ENCODE measurements at places on chromosomes 6 and 20.

DNA sequence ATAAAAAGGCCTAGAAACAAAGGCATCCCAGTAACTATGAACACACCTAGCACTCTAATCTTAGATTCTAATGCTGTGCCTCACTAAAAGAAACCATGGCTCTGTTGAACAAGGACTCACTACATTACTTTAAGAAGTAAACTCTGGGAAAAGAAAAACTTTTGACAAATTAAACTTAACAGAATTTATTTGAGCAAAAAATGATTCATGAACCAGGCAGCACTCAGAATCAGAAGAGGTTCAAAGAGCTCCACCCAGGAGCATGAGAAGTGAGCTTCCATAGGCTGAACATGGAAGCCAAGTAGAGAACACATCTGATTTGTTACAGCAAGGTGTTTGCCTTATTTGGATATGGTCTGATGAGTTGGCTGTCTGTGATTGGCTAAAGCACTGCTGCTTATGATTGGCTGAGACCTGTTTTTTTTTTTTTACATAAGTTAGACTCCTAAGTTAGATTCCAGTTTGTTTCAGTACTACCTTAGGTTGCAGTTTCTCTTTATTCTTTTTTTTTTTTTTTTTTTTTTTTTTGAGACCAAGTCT lies 343.6 kb upstream of the SASH1 start:
- no peak for DNase-seq

DNA sequence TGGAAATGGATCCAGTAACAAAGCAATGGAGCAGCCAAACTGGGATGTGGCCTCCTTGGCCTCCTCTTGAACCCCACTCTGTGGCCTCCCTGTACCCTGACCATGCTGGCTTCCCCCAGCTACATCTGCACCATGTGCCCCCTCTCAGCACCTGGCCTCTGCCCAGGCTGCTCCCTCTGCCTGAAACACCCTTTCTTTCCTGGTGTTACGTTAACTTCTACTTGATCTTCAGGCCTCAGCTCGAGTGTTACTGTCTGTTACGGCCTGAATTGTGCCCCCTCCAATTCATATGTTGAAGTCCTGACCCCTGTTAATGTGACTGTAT lies 30.2 kb downstream of the NOL4L start:
- no peak for DNase-seq

DNA sequence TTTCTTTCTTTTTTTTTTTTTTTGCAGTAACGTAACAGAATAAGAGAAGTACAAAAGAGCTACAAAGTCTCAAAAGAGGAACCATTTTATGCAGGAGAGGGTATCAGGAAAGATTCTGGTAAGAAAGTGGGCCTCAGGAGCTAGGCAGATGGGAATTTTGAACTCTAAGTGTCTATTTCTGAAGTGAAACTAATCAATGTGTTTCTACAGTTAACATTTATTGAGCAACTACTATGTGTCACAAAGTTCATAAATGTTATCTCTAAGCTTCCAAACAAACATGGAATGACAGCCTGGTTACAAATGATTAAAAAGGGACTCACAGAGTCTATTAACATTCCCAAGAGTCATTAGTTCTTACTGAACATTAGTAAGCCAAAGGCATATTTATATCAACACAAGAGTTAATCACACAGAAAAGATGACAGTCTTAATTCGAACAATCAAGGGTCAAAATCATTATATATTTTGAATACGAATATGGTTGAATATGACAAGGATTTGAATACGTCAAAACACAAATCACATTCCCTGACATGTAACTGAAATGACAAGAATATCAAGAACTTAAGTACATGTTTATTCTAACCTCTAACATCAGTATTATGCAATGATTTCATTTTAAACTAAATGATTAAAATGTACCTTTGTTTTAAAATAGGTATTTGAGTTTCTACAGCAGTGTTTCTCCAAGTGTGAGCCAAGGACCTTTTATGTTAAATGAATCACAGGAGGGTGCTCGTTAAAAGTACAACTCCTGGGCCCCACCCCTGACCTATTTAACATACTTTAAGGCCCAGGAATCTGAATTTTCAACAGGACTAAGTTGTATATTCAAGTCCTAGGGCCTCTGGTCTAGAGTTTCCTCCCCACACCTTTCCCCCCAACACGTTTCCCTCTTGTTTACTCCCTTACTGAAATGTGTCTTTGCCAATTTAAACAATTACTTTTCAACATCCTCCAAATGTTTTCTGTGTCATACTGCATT lies 89.7 kb downstream of the ATXN1 start:
- DNase-seq, result no peak

DNA sequence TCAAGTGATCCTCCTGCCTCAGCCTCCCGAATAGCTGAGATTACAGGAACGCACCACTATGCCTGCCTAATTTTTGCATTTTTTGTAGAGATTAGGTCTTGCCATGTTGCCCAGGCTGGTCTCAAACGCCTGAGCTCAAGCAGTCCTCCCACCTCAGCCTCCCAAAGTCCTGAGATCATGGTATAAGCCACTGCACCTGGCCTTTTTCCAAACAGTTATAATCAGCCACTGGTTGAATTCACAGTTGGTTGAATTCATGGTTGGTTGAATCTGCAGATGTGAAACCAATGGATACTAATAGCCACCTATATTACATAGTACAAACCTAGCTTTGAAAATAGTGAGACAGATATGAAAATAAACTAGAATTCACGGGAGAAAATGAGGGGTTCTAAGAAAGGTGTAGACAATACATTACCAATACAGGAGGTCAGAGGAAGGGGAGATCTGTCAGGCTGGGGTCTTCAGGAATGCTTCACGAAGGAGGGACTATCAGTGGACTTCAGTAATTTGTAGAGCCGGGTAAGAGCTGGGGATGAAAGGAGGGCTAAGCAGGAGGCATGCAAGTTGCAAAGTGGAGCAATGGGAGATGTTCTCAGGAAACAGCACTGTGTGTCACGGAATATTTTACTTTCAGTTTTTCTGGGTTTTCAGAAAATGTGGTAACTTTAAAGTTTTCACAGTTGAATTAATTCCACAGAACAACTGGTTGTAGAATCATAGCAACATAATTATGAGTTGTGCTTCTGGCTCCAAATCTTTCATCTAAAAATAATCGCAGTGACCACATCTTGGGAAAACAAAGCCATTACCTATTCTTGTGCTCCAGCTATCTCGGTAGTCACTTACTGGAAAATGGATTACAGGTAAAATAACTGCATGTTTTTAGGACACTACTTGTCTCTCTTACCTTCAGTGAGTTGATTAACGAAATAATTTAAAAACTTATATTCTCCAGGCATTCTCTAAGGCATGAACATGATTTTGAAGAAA lies 12.9 kb upstream of the CEP85L start:
- no peak for DNase-seq

GRCh38 chr20:38833857-38834164 lies 28.3 kb downstream of the PPP1R16B start:
- no peak for DNase-seq

DNA sequence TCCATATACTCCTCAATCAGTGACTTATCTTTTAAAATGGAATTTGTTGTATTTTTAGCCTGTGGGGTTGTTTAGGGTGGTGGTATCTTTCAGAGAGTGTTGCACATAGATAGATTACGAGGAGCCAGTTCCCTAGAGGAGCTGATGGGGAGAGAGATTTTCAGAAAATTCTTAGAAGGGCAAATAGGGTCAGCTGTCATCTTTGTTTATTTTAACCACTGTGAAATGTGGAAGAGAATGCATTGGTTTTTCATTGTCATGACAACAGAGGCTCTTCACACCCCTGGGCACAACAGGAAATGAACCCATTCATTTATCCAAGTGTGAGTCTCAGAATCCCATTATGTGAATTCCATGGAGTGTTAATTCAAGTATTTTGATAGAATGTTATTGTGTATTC lies 188.4 kb downstream of the JARID2 start:
- DNase-seq, result no peak

GRCh38 chr6:134744301-134744700 lies 205.6 kb downstream of the ALDH8A1 start:
- no peak for DNase-seq

DNA sequence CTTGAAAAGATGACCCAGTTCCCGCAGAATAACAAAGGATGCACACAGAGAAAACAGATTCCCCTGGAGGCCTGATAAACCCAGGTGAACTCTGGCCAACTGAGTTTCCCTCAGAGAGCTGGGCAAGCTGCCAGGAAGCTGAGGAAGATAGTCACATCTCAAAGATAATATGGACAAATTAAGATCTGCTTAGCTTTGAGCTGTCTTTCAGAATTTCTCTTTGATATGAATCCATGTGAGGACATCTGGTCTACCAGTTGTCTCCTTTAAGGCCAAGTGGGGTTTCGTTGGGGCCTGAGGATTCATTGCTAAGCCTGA lies 59.5 kb downstream of the ID4 start:
- DNase-seq, result no peak

DNA sequence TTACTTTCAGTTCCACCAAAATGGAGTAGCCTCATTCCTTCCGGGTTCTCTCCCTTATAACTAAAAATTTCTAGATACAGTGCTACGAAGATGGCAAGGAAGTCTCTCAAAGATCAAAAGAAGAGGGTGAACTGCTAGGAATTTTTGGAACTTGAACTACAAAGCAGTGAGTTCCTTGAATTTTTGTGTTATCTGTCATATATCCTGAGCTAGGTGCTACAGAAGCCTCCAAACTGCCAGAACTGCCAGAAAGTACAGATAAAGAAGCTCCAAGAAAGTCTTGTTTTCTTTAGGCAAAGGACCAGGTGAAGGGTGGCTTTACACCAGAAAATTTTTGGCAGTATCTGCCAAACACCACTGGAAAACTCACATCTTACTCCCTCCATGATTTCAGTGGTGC lies 218.8 kb upstream of the FLRT3 start:
- DNase-seq, result no peak

DNA sequence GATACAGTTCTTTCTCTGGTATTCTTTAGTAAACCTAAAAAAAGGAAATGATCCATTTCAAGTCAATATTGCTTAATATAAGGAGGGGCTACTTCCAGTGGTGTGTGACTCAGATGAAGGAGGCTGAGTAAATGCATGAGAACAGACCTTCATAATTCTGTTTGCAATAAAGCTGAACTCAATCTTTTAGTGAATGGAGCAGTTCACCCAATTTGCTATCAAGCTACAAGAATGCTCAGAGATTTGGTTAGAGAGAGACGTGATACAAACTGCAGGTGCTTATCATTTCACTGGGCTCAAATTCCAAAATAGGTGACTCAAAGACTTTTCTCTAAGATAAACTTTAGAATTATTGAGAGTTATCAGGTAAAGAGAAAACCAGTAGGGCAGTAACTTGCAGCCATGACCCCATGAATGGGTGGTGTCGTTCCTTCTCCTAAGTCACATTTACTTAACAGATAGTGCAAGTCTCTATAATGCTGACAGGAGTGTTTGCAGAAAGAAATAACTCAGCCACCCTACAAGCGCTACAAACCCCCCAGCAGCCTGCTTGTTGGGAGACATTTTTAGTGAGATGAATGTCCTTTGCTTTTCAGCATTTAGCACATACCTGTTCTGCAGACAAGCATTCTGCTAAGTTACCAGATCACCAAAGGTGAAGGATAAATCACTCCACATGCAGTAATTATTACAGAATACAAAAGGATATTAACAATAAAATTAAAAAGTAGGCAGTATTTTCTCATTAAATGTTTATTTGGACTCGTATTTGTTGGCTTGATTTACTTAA lies 16.4 kb upstream of the BLOC1S5 start:
- no peak for DNase-seq

DNA sequence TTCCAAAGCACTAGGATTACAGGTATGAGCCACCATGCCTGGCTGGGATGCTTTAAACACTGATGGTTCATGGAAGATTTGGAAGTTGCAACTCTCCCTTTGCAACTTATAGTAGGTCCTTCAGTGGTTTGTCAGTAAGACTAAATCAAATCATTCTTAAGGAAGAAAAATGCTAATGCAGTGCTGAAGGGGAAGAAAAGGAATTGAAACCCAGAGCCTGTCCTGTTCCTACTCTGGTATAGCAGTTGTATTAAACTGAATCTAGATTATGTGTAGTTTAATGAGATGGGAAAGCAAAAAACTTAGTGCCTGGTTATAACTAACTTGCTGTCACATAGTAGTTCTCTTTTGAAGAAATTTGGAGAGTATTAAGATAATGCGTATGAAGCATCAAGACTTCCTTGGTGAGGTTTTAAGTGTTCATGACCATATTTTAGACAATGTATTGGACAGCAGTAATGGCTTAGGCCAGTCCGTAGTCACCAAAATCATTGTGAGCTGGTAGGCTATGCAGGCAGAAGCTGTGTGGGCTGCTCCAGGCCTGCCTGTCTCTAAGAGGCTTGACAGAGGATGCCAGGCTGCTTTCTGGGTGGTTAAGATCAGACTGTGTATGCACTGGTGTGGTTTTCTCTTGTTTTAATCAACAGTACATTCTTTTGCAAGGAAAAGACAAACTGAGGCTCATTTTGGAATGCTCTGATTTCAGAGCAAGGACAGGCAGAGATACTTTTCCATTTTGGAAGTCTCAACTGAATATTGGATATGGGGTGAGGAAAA lies 14.0 kb downstream of the PAQR8 start:
- no peak for DNase-seq

DNA sequence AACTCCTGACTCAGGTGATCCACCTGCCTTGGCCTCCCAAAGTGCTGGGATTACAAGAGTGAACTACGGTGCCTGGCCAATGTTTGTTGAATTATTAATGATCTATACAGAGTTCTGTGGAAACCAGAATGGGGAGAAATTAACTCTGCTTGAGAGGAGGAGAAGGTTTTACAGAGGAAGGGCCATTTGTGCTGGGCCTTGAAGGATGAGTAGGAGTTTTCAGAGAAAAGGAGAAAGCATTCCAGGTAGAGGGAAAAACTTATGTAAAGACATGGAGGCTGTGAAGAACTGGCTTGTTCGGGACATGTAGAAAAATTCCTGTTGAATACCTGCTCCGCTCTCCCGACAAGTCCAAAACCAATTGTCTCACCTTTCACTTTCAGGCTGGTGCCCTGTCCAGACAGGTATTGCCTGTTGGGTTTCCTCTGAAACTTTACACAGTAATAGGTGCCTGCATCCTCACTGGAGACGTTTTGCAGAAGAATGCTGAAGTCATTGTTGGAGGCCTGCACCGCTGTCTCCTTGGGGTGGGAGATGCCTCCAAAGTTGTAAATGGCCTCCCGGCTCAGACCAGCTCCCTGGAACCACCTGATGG lies 11.3 kb upstream of the NSFL1C start:
- DNase-seq, result no peak

DNA sequence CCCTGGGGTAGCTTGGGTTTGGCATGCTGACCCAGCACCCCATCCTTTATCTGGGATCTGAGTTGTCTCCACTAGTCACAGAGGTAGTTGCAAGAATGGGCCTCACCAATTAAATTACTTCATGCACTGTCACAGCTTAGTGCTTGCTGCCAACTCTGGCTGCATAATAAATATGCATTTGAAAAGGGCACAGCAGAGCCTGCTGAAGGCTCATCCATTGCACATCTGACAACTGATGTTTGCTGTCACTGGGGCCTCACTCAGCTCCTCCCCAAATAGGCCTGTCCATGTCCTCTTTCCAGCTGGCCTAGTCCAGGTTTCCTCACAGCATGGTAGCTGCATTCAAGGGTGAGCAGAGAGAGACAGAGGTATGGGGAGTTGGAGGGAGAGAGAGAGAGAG lies 13.3 kb upstream of the NXT1 start:
- DNase-seq, result no peak

DNA sequence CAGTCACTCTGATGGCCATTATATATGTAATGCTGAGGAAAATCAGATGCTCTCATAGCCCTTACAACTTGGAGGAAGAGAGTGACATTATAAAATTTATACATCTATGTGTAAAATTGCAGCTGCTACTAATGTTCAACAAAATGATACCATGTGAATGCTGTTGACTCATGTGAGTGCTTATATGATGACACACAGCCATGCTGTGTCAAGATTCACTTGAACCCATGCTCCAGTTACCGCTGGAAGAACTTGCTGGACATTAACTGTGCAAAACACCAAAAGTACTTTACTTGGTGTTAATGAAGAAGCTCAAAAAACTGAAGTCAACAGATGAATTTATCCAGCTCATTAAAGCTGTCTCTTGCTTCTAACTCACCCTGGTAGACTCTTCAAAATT lies 318.9 kb upstream of the PLCB4 start:
- DNase-seq, result no peak
